ENCODE measurements at places on chromosomes 12 and 14. TPM values are rescaled to one million over a fixed set of nuclear protein-coding genes. Genes with fewer than 3 reads are reported as not detected.

The SYCP3 gene
- total RNA-seq = 1.3 TPM

The SPRING1 gene
- total RNA-seq = 26.4 TPM

The PROX2 gene
- total RNA-seq = not detected

The LMNTD1 gene
- 1.1 TPM for total RNA-seq

The SERPINA10 gene
- not detected for total RNA-seq

The OXA1L gene
- total RNA-seq = 46.3 TPM

The SLCO1B3 gene
- total RNA-seq = not detected

The FERMT2 gene
- 60.8 TPM for total RNA-seq

The LRRC10 gene
- total RNA-seq = not detected

The BICD1 gene
- total RNA-seq = 124 TPM

The MSI1 gene
- 16.4 TPM for total RNA-seq

The TCL1B gene
- total RNA-seq = not detected

GRCh38 chr12:14961466-14962152 lies at the start of gene ARHGDIB:
Gene ARHGDIB (minus strand): TSS chr12:14961601. CDS start chr12:14950712, 10,889 bp downstream.
- no peak for DNase-seq

GRCh38 chr14:87966816-87967215 lies 26.2 kb downstream of the GALC start:
- no peak for DNase-seq

- no peak for DNase-seq
Observed at GRCh38 chr14:104284636-104285507, 146.5 kb downstream of the KIF26A start.

DNA sequence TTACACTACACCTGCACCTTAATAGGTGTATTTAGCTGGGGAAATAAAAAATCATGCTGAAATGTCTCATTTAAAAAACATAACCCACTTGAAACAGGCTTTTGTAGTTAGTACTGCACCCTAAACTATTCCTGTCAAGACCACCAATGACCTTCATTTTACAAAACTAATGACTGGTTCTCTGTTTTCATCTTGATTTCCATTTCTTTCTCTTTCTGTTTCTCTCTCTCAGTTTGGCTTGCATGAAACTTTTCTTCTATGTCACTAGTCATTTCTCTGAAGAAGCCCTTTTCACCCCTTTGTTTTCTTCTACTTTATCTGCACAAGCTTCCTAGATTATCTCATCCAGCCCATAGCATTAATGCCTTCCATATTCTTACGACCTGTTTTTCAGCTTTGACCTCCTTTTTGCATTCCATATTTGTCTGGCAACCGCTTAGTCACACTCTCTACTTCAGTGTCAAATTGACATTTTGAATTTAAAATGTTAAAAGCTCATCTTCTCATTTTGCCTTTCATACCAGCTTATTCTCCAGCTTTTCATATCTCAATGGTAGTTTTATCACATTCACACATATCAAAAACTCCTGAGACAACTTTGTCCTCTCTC lies 32.7 kb upstream of the KLRF1 start:
- no peak for DNase-seq

DNA sequence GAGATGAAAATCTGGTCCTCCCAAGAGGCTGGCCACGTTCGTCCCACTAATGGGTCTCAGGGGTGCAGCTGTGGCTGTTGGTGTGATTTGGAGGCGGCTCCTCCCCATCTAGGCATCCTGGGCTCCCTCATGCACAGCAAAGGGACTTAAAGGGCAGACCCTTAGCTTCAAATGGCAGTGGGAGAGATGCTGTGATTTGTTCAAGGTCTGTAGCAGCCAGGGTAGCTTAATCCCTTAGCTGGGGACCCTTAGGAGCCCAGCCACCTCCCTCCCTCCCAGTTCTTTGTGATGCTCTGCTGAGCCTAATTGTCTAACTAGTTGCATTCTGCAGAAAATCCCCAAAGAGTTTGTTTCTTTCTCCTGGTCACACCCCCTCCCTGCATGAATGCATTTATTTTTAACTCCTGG lies 18.3 kb downstream of the DYRK4 start:
- no peak for DNase-seq

DNA sequence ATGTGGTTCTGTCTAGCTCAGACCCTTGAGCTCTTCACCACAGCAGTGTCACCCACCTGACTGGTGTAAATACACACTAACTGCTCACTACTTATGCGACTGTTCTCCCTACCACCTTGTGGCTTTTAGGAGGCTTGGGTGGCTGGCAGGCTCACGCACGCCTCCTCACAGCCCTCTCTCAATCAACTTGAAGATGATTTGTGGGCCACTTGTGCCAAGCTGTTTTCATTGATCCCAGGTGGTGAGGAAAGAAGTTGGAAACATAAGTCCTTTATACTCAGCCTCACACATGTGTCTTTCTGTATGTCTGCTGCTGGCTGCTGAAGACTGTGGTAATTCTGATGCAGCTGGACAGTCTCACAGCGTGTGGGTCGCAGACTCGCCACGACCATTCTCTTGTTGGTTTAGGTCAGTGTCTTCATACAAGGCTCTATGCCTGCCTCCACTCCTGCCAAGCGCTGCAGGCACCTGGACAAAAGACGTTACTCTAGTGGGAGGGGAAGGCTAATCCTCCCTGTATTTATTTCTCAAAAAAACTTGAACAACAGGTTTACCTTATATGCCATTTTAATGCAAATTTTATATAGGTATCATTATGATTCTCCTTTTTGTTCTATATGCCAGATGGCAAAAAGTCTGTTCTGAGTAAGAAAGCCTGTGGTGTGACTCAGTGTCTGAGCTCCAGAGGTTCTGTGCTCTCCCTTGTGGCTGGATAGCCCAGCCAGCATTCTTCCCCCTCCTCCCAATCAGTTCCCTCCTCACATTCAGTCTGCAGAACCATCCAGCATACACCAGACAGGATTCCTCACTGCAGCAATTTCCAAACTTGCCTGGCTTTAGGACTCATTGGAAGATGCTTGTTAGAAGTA lies 115.6 kb downstream of the DIP2B start:
- no peak for DNase-seq

DNA sequence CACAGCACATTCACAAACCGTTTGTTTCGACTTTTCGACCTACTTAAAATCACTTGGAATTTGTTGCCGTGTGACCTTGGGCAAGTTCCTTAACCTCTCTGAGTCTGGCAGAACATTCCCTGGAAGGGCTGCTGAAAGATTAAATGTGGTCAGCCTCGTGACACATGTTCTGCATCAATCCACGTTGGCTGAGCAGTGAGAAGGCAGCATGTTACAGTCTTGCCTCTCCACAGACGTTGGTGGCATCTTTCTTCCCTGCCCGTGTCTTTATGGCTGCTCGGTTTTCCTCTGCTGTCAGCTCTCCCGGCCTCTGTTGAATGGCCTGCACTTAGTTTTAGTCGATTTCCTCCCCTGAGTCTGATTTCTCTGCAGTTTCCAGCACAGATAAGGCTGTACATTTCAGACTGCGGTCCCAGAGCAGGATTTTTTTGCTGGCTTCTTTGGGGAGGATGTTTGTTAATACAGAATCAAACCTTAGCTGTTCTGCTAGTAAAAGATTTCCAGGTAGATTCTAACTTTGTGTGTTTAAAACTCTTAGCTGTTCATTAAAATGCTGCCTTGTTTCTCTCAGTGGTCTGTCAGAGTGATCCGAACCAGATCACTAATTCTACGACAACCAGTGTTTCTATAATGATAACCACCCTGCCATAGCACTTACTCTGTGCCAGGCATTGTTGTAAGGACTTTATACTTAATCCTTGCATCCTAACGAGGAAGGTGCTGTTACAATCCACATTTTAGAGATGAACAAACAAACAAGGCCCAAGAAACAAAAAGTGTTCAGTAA lies 217.1 kb downstream of the CHST11 start:
- no peak for DNase-seq

DNA sequence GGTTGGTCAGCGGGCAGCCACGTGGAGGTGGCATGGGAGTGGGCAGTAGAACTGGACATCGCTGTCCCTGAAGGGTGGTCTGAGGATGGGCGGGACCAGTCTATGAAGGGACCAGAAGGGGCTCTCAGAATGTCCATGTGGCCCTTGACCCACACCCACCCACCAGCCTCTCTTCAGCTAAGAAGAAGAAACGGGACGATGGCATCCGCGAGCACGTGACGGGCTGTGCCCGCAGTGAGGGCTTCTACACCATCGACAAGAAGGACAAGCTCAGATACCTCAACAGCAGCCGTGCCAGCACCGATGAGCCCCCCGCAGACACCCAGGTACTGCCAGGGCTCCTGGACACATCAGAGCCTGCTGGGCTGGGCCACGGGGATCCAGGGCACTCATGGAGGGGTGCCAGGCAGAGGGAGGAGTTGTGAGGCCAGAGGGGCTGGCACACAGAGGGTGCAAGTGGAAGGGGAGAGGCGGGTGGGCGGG lies 21.3 kb downstream of the SETD1B start:
- no peak for DNase-seq

GRCh38 chr12:108455706-108456105 lies 59.4 kb upstream of the FICD start:
- DNase-seq = no peak

- DNase-seq = no peak
Observed at GRCh38 chr12:97714107-97714563, 251.5 kb downstream of the RMST start.

DNA sequence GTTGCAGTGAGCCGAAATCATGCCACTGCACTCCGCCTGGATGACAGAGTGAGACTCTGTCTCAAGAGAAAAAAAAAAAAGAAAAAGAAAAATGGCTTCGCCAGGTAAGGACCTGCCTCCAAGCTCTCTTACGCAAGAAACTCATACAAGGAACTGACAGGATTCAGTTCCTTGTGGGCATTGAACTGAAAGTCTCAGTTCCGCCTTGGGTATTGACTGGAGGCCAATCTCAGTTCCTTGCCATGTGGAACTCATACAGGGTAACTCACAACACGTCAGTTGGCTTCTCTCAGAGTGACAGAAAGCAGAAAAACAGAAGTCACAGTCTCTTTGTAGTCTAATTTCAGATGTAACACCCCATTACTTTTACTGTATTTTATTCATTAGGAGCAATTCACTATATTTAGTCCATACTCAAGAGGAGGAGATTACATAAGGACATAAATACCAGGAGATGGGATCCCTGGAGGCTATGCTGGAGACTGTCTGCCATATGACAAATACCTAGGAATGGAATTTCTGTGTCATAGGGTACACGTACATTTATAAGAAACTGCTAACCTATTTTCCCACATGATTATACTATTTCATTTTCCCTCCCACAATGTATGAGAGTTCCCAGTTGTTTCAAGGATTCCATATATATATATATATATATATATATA lies 11.4 kb upstream of the NOPCHAP1 start:
- DNase-seq = no peak

DNA sequence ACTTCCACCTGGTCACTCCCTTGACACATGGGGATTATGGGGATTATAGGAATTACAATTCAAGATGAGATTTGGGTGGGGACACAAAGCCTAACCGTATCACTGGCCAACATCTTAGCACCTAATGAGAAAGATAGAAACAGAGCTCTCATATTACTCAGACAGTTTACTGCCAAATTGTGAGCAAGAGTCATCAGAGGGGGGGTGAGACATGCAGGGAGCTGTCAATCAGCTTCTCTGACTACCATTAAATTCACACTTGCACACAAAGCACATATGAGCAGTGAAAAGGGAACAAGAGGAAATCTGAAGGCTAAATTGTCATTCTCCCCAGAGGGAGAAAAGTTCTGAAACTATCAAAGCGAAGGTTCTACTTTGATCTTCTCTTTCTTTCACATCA lies 78.1 kb upstream of the GRIN2B start:
- no peak for DNase-seq

DNA sequence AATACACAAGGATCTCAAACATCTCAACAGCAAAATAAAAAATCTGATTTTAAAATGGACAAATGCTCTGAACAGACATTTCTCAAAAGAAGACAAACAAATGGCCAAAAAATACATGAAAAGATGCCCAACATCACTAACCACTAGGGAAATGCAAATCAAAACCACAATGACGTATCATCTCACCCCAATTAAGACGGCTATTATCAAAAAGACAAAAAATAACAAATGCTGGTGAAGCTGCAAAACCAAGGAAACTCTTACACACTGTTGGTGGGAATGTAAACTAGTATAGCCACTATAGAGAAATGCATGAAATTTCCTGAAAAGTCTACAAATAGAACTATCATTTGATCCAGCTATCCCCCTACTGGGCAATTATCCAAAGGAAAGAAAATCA lies 145.0 kb downstream of the BTG1 start:
- no peak for DNase-seq

- DNase-seq = no peak
Observed at GRCh38 chr14:65225299-65226159, 123.2 kb upstream of the MAX start.

- no peak for DNase-seq
Observed at GRCh38 chr14:39025250-39025809, 77.7 kb downstream of the SEC23A start.

DNA sequence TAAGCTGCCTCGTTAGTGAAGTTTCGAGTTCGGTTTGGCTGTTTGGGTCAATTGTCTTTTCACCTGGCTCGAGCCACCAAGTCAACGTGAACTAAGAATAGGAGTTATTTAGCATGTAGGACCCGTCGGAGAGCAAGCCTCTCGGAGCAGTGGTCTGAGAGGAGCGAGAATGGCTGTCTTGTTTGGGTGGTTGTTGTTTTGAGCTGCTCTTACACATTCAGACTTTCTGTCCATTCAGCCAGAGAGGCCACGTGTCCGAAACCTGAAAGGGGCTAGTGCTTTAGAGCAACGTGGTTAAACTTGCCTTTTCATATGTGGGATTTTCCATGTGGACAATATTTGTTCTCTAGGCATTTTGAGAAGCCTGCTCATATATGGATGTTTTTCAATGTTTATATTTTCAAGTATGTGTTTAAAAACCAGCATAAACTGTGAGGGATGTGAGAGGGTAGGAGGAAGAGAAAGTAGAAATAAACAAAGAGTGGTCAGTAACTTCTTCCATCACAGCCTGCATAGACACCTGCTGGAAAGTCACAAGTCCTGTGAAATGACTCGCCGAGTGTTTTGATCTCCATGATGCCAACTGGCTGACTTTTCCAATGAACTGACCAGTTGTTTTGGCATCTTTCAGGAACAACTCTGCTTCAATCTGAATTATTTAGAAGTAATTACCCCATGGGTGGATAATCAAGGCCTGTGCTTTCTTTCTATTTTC lies 221.0 kb downstream of the ASCL1 start:
- DNase-seq = no peak

DNA sequence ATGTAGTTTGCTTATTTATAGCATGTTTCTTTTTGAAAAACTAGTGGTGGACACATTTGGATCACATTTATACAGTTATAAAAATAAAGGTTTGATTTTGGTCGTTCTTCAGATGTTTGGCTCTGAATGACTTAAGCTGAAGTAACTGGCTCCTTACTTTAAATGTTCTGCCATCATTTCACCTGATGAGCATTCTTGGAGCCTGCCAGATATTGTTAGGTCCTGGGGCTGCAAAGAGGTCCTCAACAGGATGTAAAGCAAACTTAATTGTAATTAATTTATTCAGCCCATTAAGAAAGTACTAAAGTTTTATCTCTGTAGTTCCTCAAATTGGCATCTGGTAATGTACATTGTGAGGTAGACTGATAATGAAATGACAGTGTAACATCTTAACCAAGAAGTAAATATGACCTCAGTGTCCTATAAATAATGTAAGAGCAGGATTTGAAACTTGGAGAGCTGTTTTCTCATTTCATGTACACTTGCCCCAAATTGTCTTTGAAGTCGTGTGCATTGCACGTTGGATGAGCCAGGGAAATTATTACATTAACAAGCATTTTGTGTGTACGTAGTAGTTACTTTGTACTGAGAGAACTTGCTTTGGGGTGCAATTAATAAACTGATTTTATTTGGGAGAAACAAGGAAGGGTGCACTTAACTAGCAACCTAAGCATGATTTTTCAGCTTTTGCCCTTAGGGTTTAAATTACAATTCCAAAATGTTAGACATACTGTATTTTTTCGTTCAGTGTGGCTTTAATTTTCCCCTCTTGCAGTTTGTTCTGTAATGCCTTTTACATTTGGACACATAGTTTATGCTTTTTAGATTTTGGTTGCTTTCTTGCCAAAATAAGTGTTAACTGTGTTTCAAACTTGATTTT lies 7.5 kb downstream of the EIF5 start:
- no peak for DNase-seq
